Activated T-cell treated with anti-CD3 and anti-CD28 coated beads, Interleukin-2, amount 50 U/mL, for 1 hour (primary cell): ENCODE measurements at places on chromosomes 7 and 10.

GRCh38 chr7:77391230-77391629 lies 24.9 kb downstream of the GSAP start:
- no peak for DNase-seq

DNA sequence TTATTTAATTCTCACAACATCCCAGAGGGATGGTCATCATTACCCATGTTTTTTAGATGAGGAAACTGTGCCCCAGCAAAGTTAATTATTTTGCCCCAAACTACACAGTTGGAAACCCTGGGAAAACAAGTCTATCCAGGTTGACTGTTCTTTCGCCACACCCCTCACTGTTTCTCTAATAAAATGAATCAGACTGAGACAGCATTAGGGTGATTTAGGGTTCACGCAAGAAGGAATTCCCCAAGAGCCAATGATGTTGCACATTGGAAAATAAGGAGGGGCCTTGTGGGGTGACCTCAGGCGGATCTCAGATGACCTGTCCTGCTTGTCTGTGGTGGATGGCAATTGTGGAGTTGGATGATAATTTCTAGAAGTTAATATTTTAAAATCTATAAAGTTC lies 135.7 kb upstream of the TBX20 start:
- no peak for DNase-seq

DNA sequence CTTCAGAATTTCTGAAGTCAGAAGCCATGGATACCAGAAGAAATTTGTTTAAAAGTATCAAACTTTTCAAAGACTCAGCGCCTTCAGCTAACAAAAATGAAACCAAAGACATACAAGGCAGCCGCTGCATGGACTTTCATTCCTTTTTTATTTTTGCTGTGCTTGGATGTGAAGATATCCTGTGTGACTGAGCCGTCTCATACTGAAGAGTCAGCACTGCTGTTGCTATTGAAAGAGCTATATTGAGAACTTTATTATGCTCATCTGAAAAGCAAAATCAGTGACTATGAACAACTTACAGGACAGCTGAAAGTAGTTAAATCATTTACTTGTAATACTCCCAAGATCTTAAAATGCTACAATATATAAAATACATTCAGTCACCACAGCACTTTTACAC lies 809.2 kb downstream of the NXPH1 start:
- no peak for DNase-seq

GRCh38 chr10:84147347-84147746 lies 8.0 kb downstream of the GHITM start:
- no peak for DNase-seq

- no peak for DNase-seq
Measured at GRCh38 chr7:45151967-45152366, 5.6 kb upstream of the RAMP3 start.

GRCh38 chr10:94607111-94607510 lies 61.5 kb downstream of the HELLS start:
- DNase-seq = no peak

- no peak for DNase-seq
Measured at GRCh38 chr7:38438970-38439369, 165.5 kb upstream of the TARP start.

DNA sequence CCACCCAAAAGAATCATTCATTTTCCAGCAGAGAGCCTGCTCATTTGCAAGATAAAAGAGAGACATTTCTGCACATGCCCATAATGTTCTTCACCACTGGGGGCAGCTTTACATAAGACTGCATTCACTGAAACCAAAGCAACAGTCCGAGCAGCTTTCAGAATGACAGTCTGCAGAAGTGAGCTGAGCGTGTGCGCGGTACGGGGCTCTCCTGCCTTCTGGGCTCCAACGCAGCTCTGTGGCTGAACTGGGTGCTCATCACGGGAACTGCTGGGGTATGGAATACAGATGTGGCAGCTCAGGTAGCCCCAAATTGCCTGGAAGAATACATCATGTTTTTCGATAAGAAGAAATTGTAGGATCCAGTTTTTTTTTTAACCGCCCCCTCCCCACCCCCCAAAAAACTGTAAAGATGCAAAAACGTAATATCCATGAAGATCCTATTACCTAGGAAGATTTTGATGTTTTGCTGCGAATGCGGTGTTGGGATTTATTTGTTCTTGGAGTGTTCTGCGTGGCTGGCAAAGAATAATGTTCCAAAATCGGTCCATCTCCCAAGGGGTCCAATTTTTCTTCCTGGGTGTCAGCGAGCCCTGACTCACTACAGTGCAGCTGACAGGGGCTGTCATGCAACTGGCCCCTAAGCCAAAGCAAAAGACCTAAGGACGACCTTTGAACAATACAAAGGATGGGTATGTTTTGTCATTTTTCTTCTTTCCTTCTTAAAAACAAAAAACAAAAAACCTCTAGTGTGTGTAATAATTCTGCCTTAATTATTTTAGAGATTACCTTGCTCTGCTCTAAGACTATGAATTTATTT lies at the start of gene LRRTM3:
TSS of gene LRRTM3 (plus strand) at position 141 of the 820 bp plus-strand sequence.
- no peak for DNase-seq

DNA sequence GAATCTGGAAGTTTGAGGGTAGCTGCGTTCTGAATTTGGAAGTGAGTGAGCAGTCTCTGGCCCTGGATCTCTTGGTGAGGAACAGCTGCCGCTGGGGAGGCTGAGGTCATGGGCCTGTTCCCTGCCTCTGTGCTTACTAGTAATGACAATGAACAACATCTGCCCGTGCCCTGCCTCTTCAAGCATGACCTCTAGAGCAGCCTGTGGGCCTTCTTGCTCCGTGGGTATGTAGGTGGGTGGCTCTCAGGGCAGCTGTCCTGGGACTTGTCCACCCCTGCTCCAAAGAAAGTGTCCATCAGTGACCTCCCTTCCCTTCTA lies 186.2 kb downstream of the CXCL12 start:
- no peak for DNase-seq

GRCh38 chr10:82037076-82037475 lies 162.1 kb downstream of the NRG3 start:
- DNase-seq = no peak

GRCh38 chr10:30502266-30503060 lies 68.5 kb downstream of the MAP3K8 start:
- DNase-seq = no peak

- no peak for DNase-seq
Measured at GRCh38 chr10:90985321-90985933, 64.5 kb upstream of the ANKRD1 start.

- DNase-seq = no peak
Measured at GRCh38 chr10:132129431-132129830, 57.3 kb upstream of the DPYSL4 start.

DNA sequence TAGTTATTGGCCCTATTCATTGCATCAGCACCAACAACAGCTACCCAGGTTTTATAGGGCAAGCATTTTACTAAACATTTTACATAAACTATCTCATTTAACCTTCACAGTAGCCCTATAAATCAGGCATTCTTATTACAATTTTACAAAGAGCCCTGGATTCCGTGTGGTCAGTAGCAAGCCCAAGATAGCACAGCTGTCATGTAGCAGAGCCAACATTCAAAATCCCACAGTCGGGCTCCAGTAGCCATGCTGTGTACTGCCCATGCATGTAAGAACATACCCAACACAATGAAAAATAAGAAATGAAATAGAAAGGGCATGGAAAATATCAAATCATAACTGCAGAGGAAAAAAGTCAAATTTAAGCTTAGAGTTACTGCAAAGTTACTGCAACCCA lies 102.3 kb downstream of the NPSR1 start:
- no peak for DNase-seq

- no peak for DNase-seq
Measured at GRCh38 chr7:138663725-138664710, 37.1 kb downstream of the SVOPL start.

- DNase-seq = no peak
Measured at GRCh38 chr7:26085771-26086170, 66.2 kb upstream of the NFE2L3 start.

GRCh38 chr7:98802781-98803110 lies 67.1 kb downstream of the TMEM130 start:
- DNase-seq = no peak

DNA sequence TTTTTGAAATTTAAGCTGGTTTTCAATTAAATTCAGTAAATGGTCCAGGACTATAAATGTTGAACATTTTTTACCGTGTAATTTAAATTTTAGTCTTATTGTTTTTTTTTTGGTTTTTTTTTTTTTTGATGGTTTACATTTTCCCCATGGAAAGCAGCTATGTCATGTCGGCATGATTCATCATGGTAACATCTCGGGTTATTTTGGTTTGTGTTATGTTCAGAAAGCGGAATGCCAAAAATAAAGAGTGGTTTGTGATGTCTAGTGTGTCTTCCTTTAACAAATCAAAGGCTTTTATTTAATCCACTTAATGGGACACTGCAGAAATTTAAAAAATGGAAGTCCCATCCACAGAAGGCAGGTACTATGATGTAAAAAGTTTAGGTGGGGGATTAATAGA lies 58.5 kb downstream of the TRUB1 start:
- no peak for DNase-seq

- no peak for DNase-seq
Measured at GRCh38 chr10:31031205-31031557, 484 bp downstream of the ZNF438 start.

GRCh38 chr7:101488826-101489572 lies 126.3 kb downstream of the COL26A1 start:
- DNase-seq = no peak

GRCh38 chr10:97633921-97634320 lies 621 bp upstream of the MORN4 start:
- DNase-seq = no peak

GRCh38 chr7:54824655-54825054 lies 65.6 kb upstream of the SEC61G start:
- no peak for DNase-seq

DNA sequence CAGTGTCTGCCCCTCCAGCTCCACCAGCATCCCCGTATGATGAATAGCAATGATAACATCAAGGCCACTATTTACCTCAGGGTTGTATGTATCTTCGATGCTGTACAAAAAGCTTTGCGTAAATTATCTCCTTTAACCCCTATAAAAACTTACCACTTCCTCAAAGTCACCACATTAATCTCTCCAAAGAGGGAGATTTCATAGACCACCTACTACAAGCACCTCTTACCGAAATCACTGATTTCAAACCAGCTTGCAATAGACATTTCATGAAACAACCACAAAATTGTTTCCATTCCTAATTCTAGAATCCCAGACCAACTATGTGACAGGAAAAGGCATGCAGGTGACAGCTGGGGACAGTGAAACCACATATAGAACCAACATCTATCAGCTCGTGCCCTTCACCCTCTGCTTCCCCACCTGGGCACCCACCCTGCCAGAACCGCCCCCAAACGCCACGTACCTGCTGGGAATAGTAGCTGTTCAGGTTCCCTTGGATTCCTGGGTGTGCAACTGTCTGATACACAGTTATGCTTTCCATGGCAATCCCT lies 20.1 kb upstream of the MMP21 start:
- DNase-seq = no peak

DNA sequence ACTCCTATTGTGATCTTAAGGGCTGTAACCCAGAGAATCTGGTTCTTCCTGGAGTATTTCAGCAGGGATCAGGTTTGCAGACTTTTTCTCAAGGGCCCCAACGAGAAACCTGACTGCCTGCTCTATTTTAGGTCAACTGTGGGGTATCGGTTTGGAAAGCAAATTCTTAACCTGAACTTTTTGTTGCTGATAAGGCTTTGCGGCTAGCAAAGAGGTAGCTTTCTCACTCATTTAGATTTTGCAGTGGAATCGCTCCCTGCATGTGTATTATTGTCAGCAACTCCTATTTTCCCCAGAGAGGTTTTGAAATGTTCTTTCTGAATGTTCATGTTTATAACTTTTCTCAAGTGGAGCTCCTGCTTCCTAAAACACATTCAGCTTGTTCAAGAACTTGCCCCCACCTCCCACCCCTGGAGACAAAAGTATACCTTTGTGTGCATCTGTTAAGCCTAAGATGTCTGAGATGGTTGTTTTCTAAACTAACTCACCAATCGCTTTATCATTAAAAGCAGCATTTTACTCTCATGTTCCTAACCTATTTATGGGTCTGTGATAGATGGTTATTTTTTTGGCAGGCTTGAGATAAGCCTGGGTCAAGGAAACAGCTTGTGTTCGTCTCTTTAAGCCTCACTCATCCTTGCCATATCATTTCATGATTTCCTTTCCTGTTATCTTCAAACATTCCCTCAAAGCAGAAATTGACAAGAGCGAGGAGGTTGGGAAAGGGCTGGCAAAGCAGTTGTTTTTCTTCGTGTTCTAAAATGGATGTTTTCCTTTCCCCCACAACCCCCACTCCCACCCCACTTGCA lies 129.8 kb downstream of the BAMBI start:
- DNase-seq = no peak

GRCh38 chr10:125034675-125035074 lies 92.8 kb downstream of the ZRANB1 start:
- DNase-seq = no peak

DNA sequence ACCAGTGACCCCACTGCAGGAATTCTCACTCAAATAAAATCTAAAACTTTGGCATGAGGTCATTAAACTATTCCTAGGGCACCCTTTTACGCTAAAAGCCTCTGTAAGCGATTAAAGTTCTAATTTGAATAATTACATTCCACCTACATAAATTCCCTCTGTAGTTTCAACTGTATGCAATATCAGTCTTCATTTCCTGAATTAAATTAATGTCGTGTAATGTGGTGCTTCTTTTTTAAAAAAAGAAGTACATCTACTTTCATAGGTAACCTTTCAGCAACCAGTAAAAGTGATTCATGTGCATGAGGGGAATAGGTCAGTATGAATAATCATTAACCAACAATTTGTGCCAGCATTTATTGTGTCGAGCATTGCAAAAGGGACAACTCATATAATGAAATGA lies 44.7 kb downstream of the IMMP2L start:
- DNase-seq = no peak

DNA sequence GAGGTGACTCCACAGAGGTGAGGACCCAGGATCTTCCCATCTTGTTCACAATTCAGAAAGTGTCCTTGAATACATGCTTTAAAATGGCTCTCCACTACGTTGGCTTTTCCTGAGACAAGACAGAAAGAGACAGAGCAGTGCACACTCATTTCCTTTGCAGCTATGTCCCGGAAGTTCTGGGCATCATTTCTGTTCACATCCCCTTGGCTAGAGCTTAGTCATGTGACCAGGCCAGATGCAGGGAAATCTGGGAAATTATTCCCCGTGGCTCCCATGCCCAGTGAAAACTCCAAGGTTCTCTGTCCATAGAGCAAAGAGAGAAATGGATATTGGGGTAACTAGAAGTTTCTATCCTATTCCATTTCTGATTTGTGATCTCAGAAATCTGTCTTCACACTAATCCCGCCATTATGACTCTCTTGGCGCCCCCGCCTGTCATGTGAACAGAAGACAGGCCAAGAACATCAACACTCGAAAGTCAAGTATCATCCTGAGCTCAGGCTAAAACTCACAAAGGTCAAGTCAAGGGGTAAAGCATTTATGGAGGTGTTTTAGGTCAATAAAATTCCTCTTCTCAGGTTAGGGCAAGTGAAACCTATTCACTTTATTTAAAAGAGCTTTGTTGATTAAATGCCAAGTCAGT lies 251.4 kb upstream of the HABP2 start:
- DNase-seq = no peak

GRCh38 chr10:122565766-122566206 lies 5.2 kb downstream of the DMBT1 start:
- DNase-seq = peak; percentile 74

GRCh38 chr10:2081501-2081900 lies 344.2 kb upstream of the ADARB2 start:
- DNase-seq = no peak

GRCh38 chr10:132030898-132031463 lies 34.8 kb upstream of the JAKMIP3 start:
- DNase-seq = no peak
